ENCODE measurements at places on chromosomes 11 and 22. TPM values are rescaled to one million over a fixed set of nuclear protein-coding genes. Genes with fewer than 3 reads are reported as not detected.

Gene TSPAN32
- not detected for polyA plus RNA-seq

Gene CLMP
- 219 TPM for polyA plus RNA-seq

Gene THAP12
- 15.5 TPM for polyA plus RNA-seq

Gene SNX15
- 15.3 TPM for polyA plus RNA-seq

Gene LRRC32
- 0.70 TPM for polyA plus RNA-seq

Gene TBX1
- polyA plus RNA-seq, result not detected

- DNase-seq, result no peak
These were observed 14.9 kb upstream of the NAV2 start for GRCh38 chr11:19697721-19698121.

DNA sequence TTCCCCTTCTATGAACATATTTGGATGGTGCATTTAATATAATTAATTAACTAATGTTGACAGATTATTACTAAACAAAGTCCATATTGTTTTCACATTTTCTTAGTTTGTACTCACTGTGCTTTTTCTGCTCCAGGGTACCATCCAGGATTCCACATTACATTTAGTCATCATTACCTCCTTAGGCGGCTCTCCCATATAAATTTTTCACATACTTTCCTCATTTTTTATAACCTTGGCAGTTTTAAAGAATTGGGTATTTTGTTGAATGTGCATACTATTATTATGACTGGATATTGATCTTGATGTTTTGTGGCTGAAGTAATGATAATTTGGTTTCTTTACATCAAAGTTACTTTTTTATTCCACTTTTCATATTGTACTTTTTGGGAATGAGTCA lies 755.6 kb upstream of the ANO3 start:
- no peak for DNase-seq

GRCh38 chr11:84634309-84634708 lies 992.8 kb downstream of the DLG2 start:
- DNase-seq, result no peak

- no peak for DNase-seq
These were observed 3.1 kb upstream of the DERL3 start for GRCh38 chr22:23841736-23842445.

DNA sequence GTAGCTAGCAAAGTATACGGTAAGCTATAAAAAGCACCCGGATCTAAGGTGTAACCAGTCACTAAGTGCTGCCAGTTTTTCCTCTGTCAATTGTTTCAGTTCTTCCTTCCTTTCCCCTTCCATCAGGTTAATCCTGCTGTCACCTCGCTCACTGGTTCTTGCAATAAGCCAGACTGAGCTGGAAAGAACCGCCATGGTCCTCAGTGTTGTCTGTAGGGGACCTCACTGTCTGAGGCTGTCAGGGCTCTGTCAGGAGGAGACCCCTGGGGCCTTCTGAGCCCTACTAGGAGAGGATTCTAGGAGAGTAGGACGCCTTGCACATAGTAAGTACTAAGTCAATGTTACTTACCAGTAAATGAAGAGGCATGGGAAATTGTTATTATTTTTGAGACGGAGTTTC lies 1.4 kb upstream of the TBC1D22A start:
- DNase-seq, result no peak

DNA sequence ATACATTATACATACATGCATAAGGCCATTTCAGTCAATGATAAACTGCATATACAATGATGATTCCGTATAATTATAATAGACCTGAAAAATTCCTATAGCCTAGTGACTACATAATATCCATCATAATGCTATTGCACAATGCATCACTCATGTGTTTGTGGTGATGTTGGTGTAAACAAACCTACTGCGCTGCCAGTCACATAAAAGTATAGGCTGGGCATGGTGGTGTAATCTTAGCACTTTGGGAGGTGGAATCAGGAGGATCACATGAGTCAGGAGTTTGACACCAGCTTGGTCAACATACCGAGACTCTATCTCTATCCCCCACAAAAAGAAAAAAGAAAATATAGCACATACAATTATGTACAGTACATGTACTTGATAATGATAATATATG lies 163.7 kb upstream of the DDI1 start:
- no peak for DNase-seq

GRCh38 chr11:80636999-80637398 lies 1196.2 kb upstream of the TENM4 start:
- no peak for DNase-seq

- no peak for DNase-seq
These were observed 974 bp downstream of the DGCR8 start for GRCh38 chr22:20080776-20081654.

- DNase-seq, result no peak
These were observed 910.5 kb upstream of the CHORDC1 start for GRCh38 chr11:91133361-91133760.

DNA sequence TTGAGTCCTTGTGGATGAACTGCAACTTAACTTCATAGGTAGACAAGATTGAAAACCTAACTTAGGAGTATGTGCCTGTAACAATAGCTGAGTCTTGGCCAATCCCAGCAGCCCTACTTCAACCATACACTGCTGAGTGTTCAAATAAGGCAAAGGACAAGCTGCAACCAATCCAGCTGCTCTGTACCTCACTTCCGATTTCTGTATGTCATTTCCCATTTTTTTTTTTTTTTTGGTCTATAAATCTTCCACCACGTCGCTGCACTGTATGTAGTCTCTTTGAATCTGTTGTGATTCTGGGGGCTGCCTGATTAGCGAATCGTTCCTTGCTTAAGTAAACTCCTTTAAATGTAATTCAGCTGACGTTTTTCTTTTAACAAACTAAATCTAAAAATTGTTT lies 35.4 kb upstream of the FLI1 start:
- DNase-seq, result no peak

DNA sequence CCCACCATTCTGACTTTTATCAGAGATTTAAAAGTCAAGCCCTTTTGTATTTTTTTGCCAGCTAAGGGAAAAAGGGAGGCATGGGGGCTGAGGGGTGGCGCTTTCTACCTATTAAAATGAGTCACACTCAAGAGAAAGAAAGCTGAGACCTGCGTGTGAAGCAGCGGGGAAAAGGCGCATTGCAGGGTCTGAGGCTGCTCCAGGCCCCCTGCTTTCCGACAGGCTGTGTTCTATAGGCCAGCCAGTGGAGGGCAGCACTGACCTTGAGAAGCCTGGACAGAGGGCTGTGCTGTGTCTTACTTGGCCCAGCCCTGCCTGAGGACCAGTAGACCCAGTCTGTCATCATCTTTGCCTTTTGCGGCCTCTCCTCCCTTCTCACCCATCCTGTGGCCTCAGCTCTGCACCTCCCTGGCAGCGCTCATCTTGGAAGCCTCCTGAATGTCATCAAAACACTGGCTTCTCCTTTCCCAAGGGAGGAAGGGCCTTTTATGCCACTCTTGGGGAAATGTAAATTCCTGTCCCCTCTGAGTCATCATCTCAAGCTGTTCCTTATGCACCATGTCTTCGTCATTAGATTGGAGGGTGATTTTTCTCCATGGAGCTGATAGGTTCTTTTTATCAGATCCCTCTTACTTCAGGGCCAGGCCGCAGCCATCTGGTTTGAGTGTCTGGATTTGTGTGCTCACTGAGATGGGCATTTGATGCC lies 12.6 kb upstream of the MAPK8IP1 start:
- DNase-seq, result peak; percentile 84

DNA sequence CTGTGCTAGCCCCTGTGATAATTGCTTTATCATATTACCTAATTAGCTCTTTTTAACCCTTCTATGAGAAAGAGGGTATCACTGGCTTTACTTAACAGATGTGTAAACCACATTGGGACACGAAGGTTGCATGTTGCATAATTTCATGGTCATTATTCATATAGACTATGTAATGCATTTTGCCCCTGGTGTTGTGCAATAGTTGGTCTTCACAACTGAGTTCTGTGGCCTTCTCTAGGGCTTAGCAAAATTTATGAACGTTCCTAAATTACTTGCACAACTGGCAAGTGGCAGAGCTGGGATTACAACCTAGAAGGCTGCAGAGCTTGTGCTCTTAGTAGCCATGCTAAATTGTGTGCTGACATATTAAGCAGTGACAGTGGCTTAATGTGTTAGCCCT lies 34.6 kb upstream of the PDGFD start:
- no peak for DNase-seq

DNA sequence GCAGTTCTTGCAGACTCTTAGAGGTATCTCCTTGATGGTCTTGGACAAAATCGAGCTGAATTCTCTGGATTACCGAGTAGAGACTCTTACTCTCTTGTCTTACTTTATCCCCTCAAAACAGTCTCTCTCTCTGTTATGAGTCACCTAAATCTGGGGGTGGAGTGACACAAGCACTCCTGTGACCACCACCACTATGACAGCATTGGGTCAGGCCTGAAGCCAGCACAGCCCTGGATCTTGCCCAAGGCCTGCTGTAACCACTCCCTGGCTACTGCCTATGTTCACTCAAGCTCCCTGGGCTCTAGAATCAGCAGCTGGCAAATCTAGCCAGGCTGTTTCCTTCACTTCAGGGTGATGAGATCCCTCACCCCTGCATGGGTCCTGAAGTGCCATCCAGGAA lies 662.5 kb downstream of the LUZP2 start:
- no peak for DNase-seq

GRCh38 chr22:29308791-29309262 lies 2.4 kb downstream of the GAS2L1 start:
- no peak for DNase-seq

DNA sequence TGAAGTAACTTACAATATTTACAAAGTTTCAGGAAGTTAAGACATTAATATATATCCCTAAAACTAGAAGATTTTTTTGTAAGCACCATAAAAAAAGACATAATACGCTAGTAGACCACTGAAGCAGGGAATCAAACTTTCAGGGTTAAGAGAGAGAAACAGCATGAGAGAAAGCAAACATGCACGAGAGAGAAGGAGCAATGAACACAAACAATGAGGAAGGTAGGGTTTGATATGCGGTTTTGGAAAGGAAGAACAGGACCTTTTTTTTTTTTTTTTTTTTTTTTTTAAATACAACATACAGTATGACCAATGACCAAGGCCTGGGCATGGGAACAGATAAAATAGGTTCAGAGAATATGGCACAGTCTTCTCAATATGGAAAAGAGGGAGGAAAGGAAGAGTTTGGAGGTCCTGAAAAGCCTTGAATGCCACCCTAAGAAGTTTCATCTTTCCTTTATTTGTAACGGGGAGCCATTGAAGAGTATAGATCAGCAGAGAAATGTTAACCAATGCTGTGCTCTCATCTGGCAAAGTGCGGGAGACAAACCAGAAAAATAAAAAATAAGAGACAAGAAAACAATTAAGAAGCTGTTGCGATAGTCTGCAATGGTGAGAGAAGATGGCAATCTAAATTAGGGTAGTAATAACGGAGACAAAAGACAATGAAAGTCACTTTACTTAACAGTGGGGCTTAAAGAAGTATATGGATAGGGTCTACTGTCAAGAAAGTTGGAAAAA lies 101.0 kb downstream of the USP35 start:
- no peak for DNase-seq

DNA sequence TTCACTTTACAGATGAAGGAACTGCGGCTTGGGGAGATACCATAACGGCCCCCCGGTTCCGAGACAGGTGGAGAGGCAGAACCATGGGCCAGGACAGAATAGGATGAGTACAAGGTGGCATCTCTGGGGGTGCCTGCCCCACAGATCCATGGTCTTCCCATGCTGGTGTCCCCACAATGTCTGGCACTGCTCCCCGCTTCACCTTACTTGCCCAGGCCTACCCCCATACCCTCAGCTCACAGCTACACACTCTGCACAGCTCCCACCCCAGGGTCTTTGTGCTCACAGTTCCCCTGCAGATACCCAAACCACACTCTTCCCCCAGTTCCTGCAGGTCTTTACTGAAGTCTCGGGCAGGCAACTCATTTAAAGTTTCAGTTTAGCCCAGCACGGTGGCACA lies 11.4 kb upstream of the DGCR8 start:
- DNase-seq, result no peak

DNA sequence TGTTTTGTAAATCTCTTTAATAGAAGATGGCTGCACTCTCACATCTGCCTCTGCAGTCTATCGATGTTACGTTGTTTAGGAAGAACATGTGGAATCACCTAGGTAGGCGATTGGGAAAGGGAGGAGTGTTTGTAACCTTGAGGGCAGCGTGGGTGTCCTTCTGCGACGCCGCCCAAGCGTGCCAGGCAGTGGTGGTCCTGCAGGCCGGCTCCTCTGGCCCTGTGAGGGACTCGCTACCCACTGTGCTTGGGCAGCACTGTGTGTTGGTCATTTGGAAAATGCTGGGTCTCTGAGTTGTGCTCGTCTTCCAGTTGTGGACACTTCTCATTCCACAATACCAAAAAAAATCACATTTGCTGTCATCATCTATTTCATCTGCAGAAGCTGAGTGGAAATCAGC lies 29.1 kb downstream of the CTTN start:
- no peak for DNase-seq

DNA sequence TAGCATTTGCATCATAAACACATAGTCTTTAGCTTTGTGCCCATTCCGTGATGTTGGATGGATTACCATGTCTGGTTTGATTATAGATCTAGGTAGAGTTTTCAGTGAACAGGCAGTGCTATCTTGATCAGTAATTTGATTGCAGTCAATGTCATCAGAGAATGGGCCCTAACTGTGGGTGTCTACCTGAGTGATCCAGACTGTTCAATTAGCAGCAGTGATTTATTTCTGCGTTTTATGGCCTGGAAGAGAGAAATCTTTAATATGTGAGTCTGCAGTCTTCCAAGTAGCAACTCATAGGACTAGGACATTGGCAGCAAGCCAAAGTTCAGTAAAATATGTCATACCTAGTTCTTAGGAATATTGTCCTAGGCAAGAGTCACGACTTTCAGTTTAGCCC lies 80.3 kb downstream of the CASP12 start:
- no peak for DNase-seq

DNA sequence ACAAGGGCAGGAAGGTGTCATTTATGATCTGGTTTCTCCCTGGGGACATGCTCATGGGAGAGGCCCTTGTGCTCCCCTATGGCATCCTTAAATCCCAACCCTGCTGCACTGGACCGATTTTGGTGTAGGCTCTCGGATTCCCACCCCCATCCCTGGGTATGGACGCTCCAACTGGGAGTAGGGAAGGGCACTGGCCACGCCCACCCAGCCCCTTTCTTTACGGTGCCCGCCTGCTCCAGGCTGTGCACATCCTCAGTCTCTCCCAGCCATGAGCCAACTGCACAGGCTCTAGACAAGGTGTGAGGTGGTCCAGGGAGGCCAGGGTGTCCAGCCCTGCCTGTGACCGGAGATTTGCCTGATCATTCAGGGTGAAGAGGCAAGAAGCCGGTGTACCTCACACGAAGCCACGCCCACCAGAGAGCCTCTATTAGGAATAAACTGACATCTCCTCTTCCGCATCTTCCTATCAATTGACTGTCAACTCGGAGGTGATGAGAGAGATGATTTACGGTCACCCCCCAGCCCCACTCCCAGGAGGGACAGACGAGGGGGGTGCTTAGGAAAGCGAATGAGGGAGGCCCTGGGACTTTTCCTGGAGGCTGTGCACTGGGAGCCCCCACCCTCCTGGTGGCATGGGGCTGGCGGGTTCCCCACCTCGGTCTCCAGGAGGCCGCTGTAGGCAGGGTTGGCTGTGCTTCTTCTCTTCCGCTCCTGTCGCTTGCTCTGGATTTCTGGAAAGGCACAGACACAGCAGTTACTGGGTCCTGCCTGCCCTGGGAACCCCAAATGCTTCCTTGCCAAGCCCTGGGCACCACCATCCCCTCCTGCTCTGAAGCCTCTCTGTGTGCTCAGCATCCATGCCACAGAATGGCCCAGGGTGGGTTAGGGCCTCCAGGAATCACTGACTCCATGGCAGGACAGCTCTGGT lies 116.7 kb downstream of the PHF21B start:
- DNase-seq, result no peak
